ENCODE measurements at places on chromosomes 5 and 9. TPM values are rescaled to one million over a fixed set of nuclear protein-coding genes. Genes with fewer than 3 reads are reported as not detected.

Gene ANKRD34B
- total RNA-seq: not detected

Gene SLC34A3
- total RNA-seq: not detected

Gene PCDHGC5
- 6.6 TPM for total RNA-seq

Gene TLE1
- total RNA-seq: 54.0 TPM

Gene ST8SIA4
- total RNA-seq: 16.4 TPM

Gene SET
- total RNA-seq: 355 TPM

Gene MYO10
- 103 TPM for total RNA-seq

Gene NEURL1B
- total RNA-seq: 21.6 TPM

Gene PTGS1
- 3.2 TPM for total RNA-seq

Gene BHMT2
- 7.5 TPM for total RNA-seq

Gene CBY3
- total RNA-seq: not detected

Gene NKD2
- 18.0 TPM for total RNA-seq

Gene PTGER4
- total RNA-seq: 8.5 TPM

Gene KIF12
- 0.93 TPM for total RNA-seq

Gene FGF1
- total RNA-seq: 3.8 TPM

Gene SLC36A2
- not detected for total RNA-seq

Gene NINJ1
- total RNA-seq: 23.4 TPM

Gene PCDHB15
- total RNA-seq: 14.5 TPM

Gene PCDH1
- 23.0 TPM for total RNA-seq

Gene ZNF782
- total RNA-seq: 32.7 TPM

Gene GRM6
- total RNA-seq: 38.8 TPM

Gene EGR1
- 20.6 TPM for total RNA-seq

Gene DMXL1
- total RNA-seq: 116 TPM

Gene ANKRD31
- total RNA-seq: 1.5 TPM

Gene SLC6A18
- not detected for total RNA-seq

Gene MARCHF3
- total RNA-seq: 23.3 TPM

Gene PCDHB3
- 10.6 TPM for total RNA-seq

Gene CENPH
- total RNA-seq: 9.8 TPM

Gene FCN2
- total RNA-seq: not detected

Gene MSX2
- 0.82 TPM for total RNA-seq

Gene IL3
- not detected for total RNA-seq

Gene CYLC2
- total RNA-seq: not detected

Gene SPINK13
- not detected for total RNA-seq
